ENCODE measurements at places on chromosomes 3 and 15.

GRCh38 chr15:53558384-53558783, 201.1 kb downstream of the WDR72 start:
- DNase-seq: no peak

GRCh38 chr3:13301286-13301987, 118.7 kb downstream of the NUP210 start:
- no peak for DNase-seq

GRCh38 chr3:179885950-179886349, 150.8 kb downstream of the PEX5L start:
- no peak for DNase-seq

DNA sequence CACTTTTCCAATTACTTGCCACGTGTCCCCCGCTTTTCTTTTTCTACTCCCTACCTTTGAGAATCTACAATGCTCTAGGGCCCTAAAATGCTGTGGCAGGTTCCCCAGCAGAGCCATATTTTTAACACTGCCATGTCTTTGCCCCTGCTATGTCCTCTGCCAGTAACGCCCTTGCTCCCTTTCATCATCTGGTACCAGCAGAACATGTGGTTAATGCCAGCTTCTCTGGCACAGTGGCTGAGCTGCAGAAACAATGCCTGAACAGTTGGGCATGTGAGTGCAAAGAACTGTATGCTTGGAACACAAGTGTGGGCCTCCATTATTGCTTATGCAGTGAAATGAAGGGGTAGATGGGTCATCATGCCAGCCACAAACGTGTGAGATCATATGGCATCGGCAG, 287.6 kb downstream of the NEK10 start:
- DNase-seq: no peak

GRCh38 chr15:98804057-98804380, 155.7 kb downstream of the IGF1R start:
- DNase-seq: no peak

DNA sequence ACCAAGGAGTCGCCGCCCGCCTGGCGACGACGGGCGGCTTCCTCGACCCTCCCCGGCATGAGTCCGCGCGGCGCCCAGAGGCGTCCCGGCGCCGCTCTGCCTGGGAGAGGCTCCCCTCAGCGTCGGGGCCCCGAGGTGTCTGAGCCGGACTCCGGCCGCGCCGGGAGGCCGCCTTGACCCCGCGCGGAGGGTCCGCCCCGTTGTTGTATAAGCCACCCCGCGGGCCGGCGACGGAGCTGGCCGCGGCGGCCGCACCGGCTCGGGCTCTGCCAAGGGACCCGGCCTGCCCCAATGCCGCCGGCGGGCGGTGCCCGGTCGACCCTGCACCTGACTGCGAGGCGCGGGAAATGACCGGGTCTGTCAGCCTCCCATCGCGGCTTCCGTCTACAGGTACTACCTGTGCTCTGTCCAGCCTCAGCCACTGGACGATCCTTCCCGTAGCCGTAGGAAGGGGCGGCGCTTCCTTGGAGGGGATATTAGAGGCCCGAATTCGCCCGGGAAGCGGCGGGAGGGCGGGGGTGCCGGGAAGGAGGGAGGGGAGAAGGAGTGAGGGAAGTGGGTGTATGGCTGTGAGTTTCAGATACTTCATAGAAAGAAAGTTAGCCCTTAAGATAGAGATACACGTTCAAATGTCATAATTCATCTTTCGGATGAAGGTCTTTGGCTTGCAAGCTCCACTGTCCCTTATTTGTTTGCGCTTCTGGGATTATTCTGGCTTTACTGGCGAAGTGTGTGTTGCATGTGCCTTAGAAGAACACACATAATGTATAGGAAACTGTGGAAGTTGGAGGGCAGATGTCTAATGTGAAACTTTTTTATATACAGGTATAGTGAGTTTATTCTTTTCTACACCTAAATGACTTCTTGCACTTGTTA, 620 bp downstream of the ABHD5 start:
- DNase-seq: peak; percentile 12

- DNase-seq: no peak
Measured at GRCh38 chr15:99385865-99386264, 134.6 kb downstream of the LRRC28 start.

DNA sequence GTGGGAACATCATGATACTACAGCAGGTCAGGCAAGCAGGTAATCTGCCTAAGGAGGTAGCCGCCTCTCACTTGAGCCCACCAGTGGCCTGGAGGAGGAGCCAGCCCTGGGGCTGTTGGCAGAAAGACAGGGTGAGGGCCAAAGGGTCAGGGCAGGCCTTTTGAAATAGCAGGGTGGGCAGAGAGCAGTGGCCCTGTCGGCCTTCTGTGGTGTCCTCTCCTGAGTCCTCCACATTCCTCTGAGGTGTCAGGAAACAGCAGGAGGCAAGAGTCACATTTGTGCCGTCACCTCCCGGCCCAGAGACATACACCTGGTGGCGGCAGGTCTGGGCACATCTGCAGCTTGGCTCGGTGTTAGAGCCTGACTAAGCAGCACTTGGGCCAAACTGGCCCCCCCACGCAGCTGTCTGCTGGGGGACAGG, 3.9 kb upstream of the BNC1 start:
- no peak for DNase-seq

GRCh38 chr3:65573548-65574116, 465.1 kb downstream of the MAGI1 start:
- DNase-seq: no peak

All from stimulated activated CD8-positive, alpha-beta memory T cell treated with anti-CD3 and anti-CD28 coated beads, Interleukin-4, amount 100 ng/mL, for 24 hours (primary cell).